ENCODE measurements at places on chromosomes 5 and 9.

GRCh38 chr5:74231697-74232096 is 408.8 kb downstream of the ENC1 start:
- no peak for DNase-seq

- DNase-seq: no peak
These were observed 384.8 kb upstream of the MEF2C start for GRCh38 chr5:89267788-89268187.

- no peak for DNase-seq
These were observed 91.5 kb downstream of the CDH6 start for GRCh38 chr5:31285025-31285424.

GRCh38 chr9:128103589-128103962 is 24.0 kb downstream of the PTGES2 start:
- no peak for DNase-seq

GRCh38 chr5:109322694-109323093 is 87.1 kb downstream of the PJA2 start:
- DNase-seq: no peak

DNA sequence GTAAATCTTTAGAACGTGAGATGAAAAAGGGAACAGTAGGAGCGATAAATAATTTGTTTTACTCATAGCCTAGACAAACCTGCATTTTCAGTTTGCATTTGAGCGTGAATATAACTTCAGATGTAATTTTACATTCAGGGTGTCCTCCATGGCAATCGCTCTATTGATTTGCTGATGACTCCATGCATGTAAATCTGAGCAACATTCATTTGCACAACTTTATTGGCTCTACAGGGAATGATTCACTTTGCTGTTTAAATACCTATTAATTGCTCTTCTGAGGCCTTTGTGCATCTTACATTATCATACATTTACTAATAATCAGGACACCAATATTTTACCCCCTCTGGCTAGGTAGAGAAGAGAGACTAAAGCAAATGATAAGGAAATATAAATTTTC is 122.2 kb downstream of the EGFLAM start:
- no peak for DNase-seq

- DNase-seq: no peak
These were observed 50.2 kb upstream of the SEMA4D start for GRCh38 chr9:89548071-89548638.

- DNase-seq: no peak
These were observed 59.1 kb upstream of the IER5L start for GRCh38 chr9:129237164-129237611.

- no peak for DNase-seq
These were observed 32.1 kb upstream of the SH3PXD2B start for GRCh38 chr5:172486451-172486850.

DNA sequence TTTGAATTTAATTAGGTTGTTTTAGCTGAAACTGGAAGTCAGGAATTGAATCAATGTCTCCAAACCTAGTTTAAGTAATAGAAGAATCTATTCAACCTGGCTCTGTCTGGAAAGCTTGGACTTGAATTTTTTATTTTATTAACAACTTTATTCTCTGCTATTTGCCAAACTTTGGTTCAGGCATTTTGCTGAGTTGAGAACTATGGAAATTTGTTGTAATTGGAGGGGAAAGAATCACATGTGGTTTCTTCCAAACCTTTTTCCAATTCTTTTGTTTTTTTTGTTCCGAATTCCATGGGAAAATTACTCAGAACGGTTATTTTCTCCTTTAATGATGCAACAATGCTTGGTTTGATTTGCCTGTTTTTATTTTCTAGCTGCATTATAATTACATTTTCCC is 98.2 kb upstream of the RPS23 start:
- DNase-seq: no peak

DNA sequence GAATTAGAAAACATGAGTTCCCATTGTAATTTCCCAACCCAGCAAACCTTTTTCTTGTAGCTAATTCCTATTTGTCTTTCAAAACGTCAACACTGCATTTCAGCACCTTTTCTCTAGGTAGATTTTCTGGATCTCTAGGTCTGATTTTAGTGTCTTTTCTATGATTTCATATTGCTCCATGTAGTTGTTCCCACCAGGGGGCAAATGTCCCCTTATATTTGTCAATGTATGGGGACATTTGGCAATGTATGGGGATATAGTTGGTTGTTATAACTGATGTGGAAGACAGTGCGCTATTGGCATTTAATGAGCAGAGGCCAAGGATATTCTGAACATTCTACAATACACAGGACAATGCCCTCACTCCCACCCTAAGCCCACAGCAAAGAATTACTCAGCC is 273.9 kb upstream of the ADRA1B start:
- no peak for DNase-seq

GRCh38 chr5:92402045-92402444 is 1018.9 kb upstream of the ARRDC3 start:
- DNase-seq: no peak

- no peak for DNase-seq
These were observed 2.9 kb downstream of the AK1 start for GRCh38 chr9:127874301-127875221.

DNA sequence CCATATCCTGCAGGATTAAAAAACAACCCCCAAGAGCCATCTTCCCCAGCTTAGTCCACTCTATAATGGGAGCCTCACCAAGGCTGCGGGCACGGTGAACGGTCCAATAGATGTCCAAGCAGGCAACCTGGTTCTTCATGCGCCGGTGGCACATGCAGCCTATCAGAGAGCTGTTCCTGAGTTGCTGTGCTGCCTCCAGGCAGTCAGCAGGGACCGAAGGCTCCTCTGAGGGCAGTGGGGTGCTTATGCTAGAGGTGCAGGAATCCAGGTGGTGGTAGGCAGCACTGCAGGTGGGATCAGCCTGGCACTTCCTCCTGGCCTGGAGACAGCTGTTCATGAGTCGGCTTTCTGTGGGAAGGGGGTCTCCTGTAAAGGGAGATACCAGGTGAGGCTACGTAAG is 10.2 kb downstream of the GFRA3 start:
- DNase-seq: no peak

Measured in NCI-H1930 (cell line).